ENCODE measurements at places on chromosomes 1 and 21. TPM values are rescaled to one million over a fixed set of nuclear protein-coding genes. Genes with fewer than 3 reads are reported as not detected.

Gene USH2A
- total RNA-seq: not detected

- H3K4me3 ChIP-seq: no peak overlapping the region
- H3K36me3 ChIP-seq: peaks cover 33% of the 10 kb centered on the region
- DNase-seq: no peak
- no peaks in the 10 kb centered on the region for H3K4me1 ChIP-seq
These were observed 12.7 kb downstream of the LRRC71 start for GRCh38 chr1:156933136-156933535.

DNA sequence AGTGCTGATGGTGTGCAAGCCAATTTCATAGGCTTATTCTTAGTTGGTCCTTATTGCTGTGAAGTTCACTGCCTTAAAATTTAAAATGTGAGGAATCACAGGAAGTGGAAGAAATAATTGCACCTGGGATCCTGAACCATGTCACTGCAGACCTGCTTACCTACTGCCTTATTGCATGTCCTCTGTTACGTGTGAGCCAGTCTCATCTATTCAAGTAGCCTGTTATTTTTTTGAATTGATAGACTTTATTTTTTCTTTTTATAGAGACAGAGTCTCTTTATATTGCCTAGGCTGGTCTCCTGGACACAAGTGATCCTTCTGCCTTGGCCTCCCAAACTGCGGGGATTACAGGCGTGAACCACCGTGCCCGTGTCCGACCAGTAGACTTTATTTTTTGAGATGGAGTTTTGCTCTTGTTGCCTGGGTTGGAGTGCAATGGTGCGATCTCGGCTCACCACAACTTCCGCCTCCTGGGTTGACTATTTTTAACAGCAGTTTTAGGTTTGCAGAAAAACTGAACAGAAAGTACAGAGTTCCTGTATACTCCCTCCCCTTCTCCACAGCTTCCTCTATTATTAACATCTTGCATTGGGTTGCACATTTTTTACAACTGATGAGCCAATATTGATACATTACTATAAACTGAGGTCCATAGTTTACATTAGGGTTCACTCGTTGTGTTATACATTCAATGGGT is 14.0 kb upstream of the DISC1 start:
- H3K36me3 ChIP-seq: no peaks in the 10 kb centered on the region
- H3K4me3 ChIP-seq: peak overlapping the region; percentile 34
- peak overlapping the region; percentile 59 for H3K27ac ChIP-seq
- H3K27me3 ChIP-seq: no peaks in the 10 kb centered on the region

GRCh38 chr1:84133479-84133878 is 10.6 kb upstream of the PRKACB start:
- H3K36me3 ChIP-seq: no peaks in the 10 kb centered on the region
- no peak overlapping the region for H3K4me3 ChIP-seq
- H3K27me3 ChIP-seq: no peaks in the 10 kb centered on the region

Gene MCOLN3
- 0.94 TPM for total RNA-seq

- no peaks in the 10 kb centered on the region for H3K36me3 ChIP-seq
- no peak for DNase-seq
- H3K4me1 ChIP-seq: no peaks in the 10 kb centered on the region
- no peak overlapping the region for H3K27ac ChIP-seq
- no peak overlapping the region for H3K4me3 ChIP-seq
These were observed 13.1 kb downstream of the SDCCAG8 start for GRCh38 chr1:243268751-243269460.

Gene FCRLB
- total RNA-seq: 0.34 TPM

DNA sequence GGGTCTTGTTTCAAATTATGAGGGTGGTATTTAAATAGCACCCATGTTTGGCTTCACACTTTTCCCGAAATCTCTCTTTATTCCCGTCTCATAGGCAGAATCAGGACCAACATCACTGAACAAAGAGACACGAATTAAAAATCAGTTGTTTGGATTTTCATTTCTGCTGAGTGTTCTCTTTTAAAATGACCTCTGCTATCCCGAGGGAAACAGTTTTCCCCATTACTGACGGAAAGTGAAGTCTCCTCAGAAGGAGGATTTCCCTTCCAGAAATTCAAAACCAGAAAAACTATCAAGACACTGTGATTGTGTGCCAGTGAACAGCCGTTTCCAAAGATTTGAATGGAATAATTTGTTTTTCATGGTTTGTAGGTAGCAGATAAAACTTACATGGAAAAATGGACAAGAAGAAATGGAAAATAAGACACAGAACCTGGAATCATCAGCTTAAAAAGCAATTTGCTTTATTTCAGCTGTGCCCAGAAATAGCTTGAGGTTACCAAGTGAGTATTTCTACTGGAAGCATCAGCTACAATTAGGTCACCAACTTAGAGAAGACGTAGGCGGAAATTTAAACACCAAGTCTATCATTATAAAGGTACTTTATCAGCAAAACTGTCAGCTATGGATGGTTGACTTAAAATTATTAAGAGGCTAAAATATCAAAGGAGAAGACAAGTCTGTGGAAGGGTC is 68.5 kb downstream of the RUNX1 start:
- no peak overlapping the region for H3K27ac ChIP-seq
- H3K36me3 ChIP-seq: no peaks in the 10 kb centered on the region

Gene KIF2C
- 1.4 TPM for total RNA-seq

GRCh38 chr1:42943166-42943565 is 15.5 kb downstream of the SLC2A1 start:
- H3K4me1 ChIP-seq: peaks cover 78% of the 10 kb centered on the region
- peak overlapping the region; percentile 56 for H3K27ac ChIP-seq
- H3K4me3 ChIP-seq: peak overlapping the region; percentile 5
- peaks cover 45% of the 10 kb centered on the region for H3K36me3 ChIP-seq
- H3K27me3 ChIP-seq: no peaks in the 10 kb centered on the region

DNA sequence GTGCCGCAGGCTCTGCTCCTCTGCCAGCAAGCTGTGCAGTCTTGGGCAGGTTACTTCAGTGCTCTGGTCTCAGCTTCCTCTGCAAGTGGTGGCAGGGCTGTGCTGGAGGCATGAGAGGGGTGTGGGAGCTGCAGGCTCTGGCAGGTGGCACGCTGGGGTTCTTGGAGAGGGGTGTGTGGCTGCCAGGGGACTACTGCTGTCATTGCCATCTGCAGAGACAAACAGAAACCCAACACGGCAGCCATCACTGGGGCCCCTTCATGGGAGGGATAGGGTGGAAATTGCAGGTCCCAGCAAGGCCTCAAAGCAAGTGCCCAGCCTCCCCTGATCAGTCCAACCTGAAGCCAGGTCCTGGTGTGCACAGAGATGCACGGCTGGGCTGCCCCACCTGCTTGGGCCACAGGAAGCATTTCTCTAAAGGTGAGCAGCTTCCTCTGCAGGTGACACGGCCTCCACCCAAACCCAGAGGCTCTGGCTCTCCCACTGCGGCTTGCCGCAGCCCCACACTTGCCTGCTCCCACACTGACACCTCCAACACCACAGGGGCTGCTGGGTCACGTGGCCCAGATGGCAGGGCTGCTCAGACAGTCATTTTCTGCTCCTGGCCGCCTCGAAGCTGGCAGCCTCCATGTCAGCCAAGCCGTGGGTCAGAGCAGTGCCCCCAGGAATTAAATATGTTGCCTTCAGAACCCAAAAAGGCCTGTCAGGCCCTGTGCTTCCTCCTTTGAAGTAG is 4.1 kb upstream of the COL6A2 start:
- DNase-seq: peak; percentile 15
- H3K36me3 ChIP-seq: no peaks in the 10 kb centered on the region
- H3K4me3 ChIP-seq: no peak overlapping the region
- no peaks in the 10 kb centered on the region for H3K27me3 ChIP-seq

- H3K4me3 ChIP-seq: peak overlapping the region; percentile 43
- H3K36me3 ChIP-seq: peaks cover 9% of the 10 kb centered on the region
- H3K4me1 ChIP-seq: no peaks in the 10 kb centered on the region
- H3K27me3 ChIP-seq: no peaks in the 10 kb centered on the region
- peak overlapping the region; percentile 66 for H3K27ac ChIP-seq
These were observed 477 bp downstream of the ICMT start for GRCh38 chr1:6235296-6235677.

- no peak for DNase-seq
- no peaks in the 10 kb centered on the region for H3K27me3 ChIP-seq
- no peak overlapping the region for H3K4me3 ChIP-seq
- no peak overlapping the region for H3K27ac ChIP-seq
- no peaks in the 10 kb centered on the region for H3K4me1 ChIP-seq
These were observed 138.3 kb upstream of the DUSP10 start for GRCh38 chr1:221880182-221880581.

Gene LCE3E
- not detected for total RNA-seq

DNA sequence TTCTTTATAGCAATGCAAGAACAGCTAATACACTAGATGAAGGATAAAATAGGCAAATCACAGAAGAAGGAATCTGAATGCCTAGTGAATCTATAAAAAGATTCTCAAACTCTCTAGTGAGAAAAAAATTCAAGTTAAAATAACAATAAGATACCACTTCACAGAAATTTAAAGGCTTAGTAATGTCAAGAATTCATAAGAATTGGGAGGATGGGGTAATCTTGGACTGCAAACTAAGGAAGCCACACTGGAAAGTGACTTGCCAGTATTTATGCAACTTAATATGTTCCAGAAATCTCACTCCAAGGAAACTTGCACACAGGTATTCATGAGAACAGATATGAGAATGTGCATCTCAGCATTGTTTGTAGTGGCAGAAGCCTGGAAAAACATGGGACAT is 38.9 kb upstream of the PRRC2C start:
- DNase-seq: no peak
- H3K27ac ChIP-seq: no peak overlapping the region
- H3K4me3 ChIP-seq: no peak overlapping the region
- no peaks in the 10 kb centered on the region for H3K27me3 ChIP-seq
- H3K36me3 ChIP-seq: no peaks in the 10 kb centered on the region

Gene CHML
- 11.4 TPM for total RNA-seq

Gene LCE3D
- total RNA-seq: not detected

DNA sequence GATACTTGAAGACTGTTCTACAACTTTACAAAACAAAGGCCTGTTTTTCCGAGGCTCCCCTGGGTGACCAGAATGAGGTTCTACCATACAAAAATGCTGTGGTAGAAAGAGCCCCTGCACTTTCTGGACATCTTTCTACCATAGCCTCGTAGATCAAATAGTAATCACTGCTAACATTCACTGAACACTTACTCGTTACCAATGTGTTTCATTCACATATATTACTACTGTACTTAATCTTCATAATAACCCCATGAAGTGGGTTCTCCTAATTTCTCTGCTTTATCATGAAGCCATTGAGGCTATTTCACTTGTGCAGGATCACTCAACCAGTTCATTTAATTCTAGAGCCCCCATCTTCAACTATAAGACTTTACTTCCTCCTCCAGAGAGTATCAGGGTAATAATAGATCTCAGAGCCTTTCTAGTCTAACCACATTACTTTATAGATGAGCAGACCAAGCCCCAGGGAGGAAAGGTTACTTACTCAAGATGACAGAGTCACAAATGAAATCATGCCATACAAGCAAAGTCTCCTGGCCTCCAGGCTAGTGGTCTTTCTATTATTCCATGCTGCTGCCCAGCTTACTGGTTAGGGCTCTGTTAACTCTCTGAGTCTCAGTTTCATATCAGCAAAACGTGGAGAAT is 46.7 kb upstream of the OSBPL9 start:
- no peak overlapping the region for H3K4me3 ChIP-seq
- H3K27ac ChIP-seq: peak overlapping the region; percentile 48
- no peaks in the 10 kb centered on the region for H3K27me3 ChIP-seq
- H3K36me3 ChIP-seq: no peaks in the 10 kb centered on the region
- DNase-seq: no peak

DNA sequence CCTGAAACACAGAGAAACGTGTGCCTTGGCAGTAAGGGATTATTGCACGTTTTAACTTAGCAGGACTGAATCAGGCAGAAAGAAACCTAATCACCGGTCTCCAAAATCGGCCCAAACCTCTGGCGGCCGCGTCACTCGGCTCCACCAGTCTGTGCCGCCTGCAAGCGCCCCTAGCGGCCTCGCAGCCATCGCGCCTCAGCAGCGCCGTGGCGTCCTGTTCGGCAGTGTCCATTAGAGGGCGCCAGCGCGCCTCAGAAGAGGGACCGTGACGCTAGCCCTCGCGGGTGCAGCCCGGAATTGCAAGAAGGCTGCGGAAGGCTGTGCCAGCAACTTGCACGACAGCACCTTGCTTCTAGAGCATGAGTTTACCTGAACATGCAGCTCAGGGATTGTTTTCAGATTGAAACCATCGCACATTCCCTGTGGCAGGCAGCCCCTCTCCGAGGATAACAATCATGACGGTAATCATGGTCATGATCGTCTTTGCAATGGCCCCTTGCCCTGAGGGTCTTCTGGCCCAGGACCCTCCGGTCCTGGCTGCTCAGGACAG is 164.4 kb downstream of the TRIM33 start:
- DNase-seq: peak; percentile 99
- H3K27ac ChIP-seq: peak overlapping the region; percentile 53
- H3K4me1 ChIP-seq: peaks cover 29% of the 10 kb centered on the region
- H3K36me3 ChIP-seq: no peaks in the 10 kb centered on the region

- no peaks in the 10 kb centered on the region for H3K27me3 ChIP-seq
- H3K4me1 ChIP-seq: no peaks in the 10 kb centered on the region
- no peaks in the 10 kb centered on the region for H3K36me3 ChIP-seq
These were observed 39.8 kb upstream of the SYT2 start for GRCh38 chr1:202750024-202750423.

Gene IFI44L
- 7.8 TPM for total RNA-seq

Gene KDF1
- 2.2 TPM for total RNA-seq

Gene PACC1
- total RNA-seq: 13.4 TPM

- H3K27me3 ChIP-seq: no peaks in the 10 kb centered on the region
- DNase-seq: no peak
- H3K27ac ChIP-seq: no peak overlapping the region
- H3K4me1 ChIP-seq: no peaks in the 10 kb centered on the region
These were observed 61.3 kb upstream of the KCNE2 start for GRCh38 chr21:34302521-34302920.

GRCh38 chr1:200530623-200531261 is 89.8 kb downstream of the KIF14 start:
- peak overlapping the region; percentile 62 for H3K27ac ChIP-seq
- DNase-seq: peak; percentile 86
- peaks cover 34% of the 10 kb centered on the region for H3K4me1 ChIP-seq
- H3K36me3 ChIP-seq: no peaks in the 10 kb centered on the region

DNA sequence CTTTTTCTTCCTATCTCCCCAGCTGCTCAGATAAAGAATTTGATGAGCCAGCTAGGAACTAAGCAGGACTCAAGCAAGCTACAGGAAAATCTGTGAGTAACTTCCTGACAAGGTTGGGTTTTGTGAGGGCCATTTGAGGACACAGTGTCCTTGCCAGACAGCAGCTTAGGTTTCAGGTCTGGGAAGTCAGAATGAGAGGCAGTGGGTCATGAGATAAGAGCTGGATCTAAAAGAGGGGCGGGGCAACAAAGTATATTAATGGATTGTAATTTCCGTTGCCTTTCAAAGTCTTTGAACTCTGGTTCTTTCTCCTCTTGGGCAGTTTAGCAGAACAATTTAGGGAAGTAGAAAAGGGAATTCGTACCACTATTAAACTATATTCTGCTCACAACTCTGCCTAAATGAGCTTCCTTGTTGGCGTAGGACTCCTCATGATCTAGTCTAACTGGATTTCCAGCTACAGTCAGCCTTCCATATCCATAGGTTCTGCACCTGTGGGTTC is 16.6 kb downstream of the STX12 start:
- H3K36me3 ChIP-seq: peaks cover 6% of the 10 kb centered on the region
- no peak for DNase-seq
- no peaks in the 10 kb centered on the region for H3K4me1 ChIP-seq
- H3K4me3 ChIP-seq: no peak overlapping the region
- H3K27ac ChIP-seq: no peak overlapping the region

GRCh38 chr1:240352769-240353168 is 259.2 kb downstream of the GREM2 start:
- H3K4me1 ChIP-seq: no peaks in the 10 kb centered on the region
- no peaks in the 10 kb centered on the region for H3K36me3 ChIP-seq
- H3K4me3 ChIP-seq: no peak overlapping the region
- no peaks in the 10 kb centered on the region for H3K27me3 ChIP-seq
- no peak overlapping the region for H3K27ac ChIP-seq
- no peak for DNase-seq
